ENCODE measurements at places on chromosomes 7 and 10.
A peak's percentile ranks its signal among the peaks of the same experiment; 100 is the strongest.

DNA sequence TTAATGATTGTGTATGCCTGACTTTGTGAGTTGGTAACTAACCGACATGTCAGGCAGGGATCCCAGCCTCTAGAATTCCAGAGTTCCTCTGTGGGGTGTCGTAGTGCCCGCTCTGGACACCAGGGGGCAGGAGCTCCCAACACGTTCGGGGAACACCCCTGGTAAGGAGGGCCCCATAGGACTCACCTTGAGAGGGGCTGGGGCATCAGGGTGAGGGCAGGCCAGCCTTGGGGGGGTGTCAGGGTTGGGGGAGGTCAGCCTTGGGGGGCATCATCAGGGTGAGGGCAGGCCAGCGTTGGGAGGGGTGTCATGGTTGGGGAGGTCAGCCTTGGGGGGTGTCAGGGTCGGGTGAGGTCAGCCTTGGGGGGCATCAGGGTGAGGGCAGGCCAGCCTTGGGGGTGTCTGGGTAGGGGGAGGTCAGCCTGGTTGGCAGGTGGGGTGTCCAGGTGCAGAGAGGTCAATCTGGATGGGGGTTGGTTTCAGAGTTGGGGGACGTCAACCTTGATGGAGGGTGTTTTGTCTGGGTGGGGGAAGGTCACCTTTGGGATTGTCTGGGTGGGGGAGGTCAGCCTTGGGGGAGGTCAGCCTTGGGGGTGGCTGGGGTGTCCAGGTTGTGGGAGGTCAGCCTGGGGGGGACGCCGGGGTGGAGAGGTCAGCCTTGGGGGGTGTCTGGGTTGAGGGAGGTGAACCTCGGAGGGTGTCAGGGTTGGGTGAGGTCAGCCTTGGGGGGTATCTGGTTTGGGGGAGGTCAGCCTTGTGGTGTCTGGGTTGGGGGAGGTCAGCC, 45.6 kb upstream of the SUN1 start:
- DNase-seq, result peak; percentile 84

- no peak for DNase-seq
Measured at GRCh38 chr10:129849452-129849750, 114.7 kb downstream of the EBF3 start.

GRCh38 chr10:100887761-100888296, 24.9 kb upstream of the SLF2 start:
- DNase-seq, result no peak

DNA sequence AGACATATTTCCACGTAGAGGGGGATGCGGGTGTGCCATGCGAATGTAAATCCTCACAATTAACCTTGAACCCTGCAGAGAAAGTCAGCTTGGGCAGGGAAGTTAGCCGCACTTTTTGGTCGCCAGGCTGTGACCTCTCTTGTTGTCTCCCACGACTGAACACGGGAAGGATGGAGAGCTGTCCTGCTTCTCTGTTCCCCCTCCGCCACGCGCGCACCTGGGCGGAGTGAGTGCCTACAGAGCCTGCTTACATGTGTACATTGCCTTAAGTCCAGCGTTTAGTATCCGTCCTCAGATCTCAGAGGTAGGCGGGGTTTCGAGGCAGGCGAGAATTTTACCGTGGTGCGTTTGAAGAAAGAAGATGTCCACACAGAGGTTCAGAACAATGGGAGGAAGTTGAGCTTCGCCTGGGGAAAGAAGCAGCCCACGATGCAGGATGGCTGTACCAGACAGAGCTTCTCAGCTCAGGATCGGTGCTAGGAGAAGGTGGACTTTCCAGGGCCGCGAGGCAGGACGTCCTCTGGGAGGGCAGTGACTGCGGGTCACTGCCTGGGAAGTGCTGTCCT, 482 bp upstream of the ERCC6 start:
- peak; percentile 36 for DNase-seq

DNA sequence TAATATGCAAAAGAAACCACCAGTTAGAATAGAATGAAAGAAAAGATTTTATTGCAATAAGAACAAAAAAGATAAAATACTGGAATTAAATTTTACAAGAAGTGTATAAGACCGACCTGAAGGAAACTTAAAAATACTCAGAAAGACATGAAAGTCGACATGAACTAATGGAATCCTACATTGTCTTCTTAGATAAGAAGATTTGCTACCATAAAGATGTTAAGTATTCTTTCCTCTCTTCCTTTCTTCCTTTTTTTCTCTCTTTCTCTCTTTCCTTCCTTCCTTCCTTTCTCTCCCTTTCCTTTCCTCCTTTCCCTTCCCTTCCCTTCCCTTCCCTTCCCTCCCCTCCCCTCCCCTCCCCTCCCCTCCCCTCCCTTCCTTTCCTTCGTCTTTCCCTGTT, 6.5 kb downstream of the TAS2R60 start:
- no peak for DNase-seq

- no peak for DNase-seq
Measured at GRCh38 chr10:69458430-69459100, 7.3 kb downstream of the TSPAN15 start.

- DNase-seq, result no peak
Measured at GRCh38 chr7:44087911-44088838, 5.8 kb upstream of the POLM start.

- DNase-seq, result no peak
Measured at GRCh38 chr7:2820508-2820934, 23.6 kb downstream of the GNA12 start.

DNA sequence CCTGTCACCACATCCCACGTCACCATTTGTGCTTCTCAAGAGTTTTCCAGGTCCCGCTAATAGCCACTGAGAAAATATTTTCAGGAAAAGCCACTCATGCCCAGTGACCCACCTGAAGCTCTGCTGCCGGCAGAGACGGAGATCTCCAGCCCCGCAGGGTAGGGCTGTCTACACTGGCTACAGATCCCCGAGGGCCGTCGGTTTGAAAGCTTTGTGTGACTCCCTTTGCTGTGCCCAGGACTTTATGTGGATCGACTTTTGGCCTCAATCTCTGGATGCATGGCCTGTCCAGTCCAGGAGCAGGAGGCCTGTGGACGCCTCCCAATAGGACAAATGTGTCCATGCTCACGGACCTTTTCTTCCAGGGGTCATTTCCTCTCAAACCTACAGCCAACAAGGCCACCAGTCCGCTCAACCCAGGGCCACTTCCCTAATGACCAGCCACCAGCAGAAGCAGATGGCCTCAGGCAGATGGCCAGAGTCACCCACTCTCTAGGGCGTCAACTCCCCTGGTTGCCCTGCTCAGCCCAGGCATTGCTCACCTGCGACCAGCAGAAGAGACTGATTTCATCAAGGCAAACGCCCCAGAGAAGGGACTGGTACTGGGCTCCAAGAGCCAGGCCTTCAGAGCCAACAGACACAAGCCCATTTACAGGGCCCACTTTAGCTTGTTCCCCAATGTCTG, 76.4 kb downstream of the OAT start:
- DNase-seq, result no peak

- no peak for DNase-seq
Measured at GRCh38 chr10:59995862-59996261, 89.5 kb upstream of the CCDC6 start.
